ENCODE measurements at places on chromosomes 1 and 21.

DNA sequence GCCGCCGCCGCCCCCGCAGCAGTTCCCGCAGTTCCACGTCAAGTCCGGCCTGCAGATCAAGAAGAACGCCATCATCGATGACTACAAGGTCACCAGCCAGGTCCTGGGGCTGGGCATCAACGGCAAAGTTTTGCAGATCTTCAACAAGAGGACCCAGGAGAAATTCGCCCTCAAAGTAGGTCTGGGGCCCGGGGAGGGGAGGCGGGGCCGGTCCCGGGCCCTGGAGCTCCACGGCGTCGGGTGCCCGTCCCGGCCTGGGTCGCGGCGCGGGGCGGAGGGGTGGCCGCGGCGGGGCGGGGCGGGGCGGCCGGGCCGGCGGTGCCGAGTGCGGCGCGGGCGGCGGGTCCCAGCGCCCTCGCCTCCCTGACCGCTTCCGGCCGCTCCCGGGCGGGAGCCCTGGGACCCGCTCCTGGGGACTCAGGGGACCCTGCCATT is 646 bp downstream of the MAPKAPK2 start:
- DNase-seq, result peak; percentile 68

DNA sequence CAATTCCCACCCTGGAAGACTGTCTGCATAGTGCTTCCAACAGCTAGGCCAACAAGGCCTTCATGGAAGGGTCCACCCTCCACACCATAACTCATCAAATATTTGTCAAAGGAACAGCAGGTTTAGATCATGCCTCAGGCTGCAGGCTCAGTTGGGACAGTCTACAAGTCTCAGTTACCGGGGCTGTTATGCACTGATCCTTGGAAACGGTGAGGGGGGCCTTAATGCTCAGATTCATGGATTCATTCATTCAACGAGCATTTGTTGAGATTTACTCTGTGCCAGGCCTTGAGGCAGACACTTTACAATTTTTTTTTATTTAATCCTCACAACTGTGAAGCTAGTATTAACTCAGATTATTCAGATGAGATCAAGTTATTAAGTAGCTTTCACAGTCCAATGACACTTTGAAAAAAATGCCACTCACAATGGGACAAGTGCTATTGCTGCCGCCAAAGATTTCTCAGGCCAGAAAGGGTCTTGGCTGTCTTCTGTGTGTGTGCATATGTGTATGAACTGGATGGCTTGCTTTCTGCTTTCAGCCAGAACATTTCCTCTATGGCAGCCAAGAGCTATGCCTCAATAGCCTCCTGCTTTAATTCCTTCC is 8.9 kb upstream of the C1orf216 start:
- DNase-seq, result no peak

GRCh38 chr1:181504399-181504842 is 21.1 kb downstream of the CACNA1E start:
- peak; percentile 86 for DNase-seq

DNA sequence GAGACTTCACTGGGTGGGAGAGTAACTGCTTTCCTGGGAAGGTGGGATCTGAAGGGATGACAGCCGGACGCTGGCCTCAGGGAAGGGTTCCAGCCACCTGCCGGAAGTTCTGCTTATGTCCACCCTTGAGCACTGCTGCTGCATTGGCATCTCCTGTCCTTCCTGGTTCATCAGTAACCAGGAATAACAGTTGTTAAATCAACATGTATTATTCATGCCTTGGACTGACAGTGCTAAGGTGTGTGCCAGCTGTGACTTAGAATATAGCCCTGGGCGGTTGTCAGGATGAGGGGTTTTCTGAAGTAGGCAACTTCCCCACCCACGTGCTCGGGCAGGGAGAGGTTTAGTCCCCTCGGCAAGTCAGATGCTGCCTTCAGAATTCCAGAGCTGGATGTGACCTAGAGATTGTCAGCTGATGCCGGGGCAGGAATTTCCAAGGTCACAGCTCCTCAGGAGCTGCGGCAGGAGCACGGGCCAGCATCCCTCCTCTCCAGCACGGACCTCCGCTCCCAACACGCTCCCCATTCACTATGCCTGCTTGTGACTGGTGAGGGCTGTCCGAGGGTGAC is 17.9 kb downstream of the CLDN14 start:
- DNase-seq, result peak; percentile 33

- DNase-seq, result no peak
These were observed 4.4 kb downstream of the DVL1 start for GRCh38 chr1:1344655-1345361.
